ENCODE measurements at places on chromosomes 3 and 15.

- no peak for DNase-seq
Measured at GRCh38 chr3:15783361-15783969, 14.3 kb downstream of the ANKRD28 start.

GRCh38 chr3:8741581-8742261, 8.1 kb downstream of the CAV3 start:
- DNase-seq, result no peak

DNA sequence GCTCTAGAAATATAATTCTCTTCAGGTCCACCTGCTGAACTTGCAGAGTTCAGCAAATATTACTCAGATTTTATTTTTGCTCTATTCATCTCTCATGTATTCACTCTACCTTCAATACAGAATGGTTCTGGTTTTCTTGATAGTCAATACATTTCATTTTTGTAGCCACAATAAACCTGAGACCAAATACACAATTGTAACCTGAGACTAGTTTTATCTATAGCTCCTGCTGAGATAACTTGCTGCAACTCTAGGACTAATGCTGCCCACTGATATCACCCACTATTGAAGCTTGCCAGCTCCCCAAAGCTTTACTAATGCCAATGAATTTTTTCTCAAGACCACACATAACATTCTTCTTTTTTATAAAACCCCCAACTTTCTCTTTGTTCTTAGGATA, 229.3 kb downstream of the NSUN3 start:
- DNase-seq, result no peak

DNA sequence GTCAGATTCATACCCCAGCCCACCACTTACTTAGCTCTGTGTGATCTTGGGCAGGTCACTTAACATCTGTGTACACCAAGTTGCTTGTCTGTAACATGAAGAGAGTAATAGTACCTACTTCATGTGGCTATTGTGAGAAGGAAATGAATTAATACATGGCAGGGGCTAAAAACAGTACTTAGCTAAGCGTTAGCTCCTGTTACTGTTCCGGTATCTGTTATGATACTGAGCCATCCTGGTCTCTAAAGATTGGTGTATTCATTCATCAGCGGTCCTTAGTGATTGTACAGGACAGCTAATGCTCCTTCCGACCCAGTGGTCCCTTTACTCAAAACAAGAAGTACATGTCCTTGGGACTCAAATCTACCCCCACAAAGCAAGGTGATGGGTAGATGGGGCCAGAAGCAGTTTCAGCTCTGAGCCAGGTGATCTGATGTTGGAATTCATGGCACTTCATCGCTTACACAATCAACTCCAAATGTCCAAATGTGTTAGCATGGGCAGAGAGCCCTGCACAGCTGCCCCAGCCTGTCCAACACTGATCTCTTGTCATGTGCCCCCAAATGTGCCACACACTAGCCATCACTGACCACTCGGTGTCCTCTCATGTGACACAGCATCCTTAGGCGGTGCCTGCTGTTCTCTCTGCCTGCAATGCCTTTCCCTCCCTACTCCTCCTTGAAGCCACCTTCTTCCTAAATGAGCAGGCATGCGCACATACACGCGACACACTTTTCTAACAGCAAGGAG, 84.1 kb downstream of the RARB start:
- no peak for DNase-seq

DNA sequence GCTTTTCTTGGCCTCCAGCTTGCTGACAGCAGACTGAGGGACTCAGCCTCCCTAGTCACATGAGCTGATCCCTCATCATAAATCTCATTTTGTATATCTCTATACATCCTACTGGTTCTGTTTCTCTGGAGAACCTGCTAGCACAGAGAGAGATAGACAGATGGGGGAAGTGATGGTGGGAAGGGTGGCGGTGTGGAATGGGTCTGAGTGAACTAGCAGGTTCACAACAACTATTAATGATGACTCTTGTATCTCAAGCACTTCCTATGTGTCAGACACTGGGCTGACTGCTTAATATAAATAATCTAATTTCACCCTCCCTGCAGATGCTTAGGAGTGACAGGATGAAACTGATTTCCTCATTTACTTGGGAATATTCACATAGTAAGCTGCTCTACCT, 106.9 kb upstream of the TLE3 start:
- no peak for DNase-seq

DNA sequence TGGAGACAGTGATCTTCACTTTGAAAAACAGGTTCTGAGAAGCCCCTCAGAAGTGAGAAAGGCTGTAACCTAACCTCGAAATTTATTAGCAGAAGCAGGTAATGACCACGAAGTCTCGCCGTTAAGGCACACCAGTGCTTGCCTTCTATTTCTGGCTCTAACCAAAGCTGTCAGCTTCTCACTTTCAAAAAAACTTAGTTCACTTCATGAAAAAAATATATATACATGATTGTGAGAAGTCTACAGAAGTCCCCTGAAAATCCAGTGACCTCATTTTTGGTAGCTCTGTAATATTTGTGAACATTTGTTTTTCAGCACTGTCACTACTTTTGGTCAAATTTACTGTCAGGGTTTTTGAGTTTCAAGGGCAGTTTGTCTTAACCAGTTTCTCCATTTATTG, 19.1 kb upstream of the AKAP13 start:
- DNase-seq, result no peak

GRCh38 chr15:29451201-29451781, 181.7 kb upstream of the NSMCE3 start:
- DNase-seq, result no peak

DNA sequence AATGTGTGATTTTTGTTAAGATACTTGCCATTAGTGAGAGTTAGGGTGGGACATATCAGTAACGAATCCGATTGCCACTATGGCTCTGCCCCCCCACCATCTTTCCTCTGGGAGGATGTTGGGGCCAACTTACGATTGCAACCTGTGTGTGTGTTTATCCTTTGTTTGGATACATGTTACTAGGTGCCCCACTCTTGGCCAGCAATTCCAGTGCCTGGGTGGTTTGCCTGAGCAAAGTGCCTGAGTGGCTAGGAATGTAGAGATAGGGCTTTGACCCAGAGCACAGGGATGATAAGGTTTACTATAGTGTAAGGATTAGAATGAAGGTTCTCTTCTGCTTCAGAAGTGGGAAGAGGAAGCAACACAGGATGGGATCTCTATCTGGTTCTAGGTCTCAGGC, 231.8 kb downstream of the TP63 start:
- no peak for DNase-seq
